ENCODE measurements at places on chromosomes 1 and 21. TPM values are rescaled to one million over a fixed set of nuclear protein-coding genes. Genes with fewer than 3 reads are reported as not detected.

The OR2L3 gene
- 2.8 TPM for total RNA-seq

The KIF26B gene
- total RNA-seq, result 51.3 TPM

The B3GALT2 gene
- total RNA-seq, result 105 TPM

The PLA2G2A gene
- total RNA-seq, result not detected

The FAM43B gene
- total RNA-seq, result 0.63 TPM

The SAMD11 gene
- not detected for total RNA-seq

The DCDC2B gene
- total RNA-seq, result not detected

The GPA33 gene
- not detected for total RNA-seq

The SELENOF gene
- total RNA-seq, result 88.9 TPM

The PSRC1 gene
- 14.1 TPM for total RNA-seq

The PLEKHG5 gene
- total RNA-seq, result 56.7 TPM

The OR2AK2 gene
- 6.6 TPM for total RNA-seq

The UBE2U gene
- total RNA-seq, result not detected

The OR10Z1 gene
- not detected for total RNA-seq

The G0S2 gene
- total RNA-seq, result 2.2 TPM

The CD1E gene
- total RNA-seq, result not detected

The PDE9A gene
- 40.4 TPM for total RNA-seq

The FLVCR1 gene
- total RNA-seq, result 55.1 TPM

The ZNF695 gene
- total RNA-seq, result 11.9 TPM

The HTR6 gene
- 0.31 TPM for total RNA-seq

The REN gene
- not detected for total RNA-seq

The CFHR3 gene
- not detected for total RNA-seq

The VASH2 gene
- 80.4 TPM for total RNA-seq

The AGMAT gene
- 0.31 TPM for total RNA-seq

The DTL gene
- total RNA-seq, result 6.6 TPM

The KRTAP21-2 gene
- total RNA-seq, result not detected

The C1QB gene
- 5.9 TPM for total RNA-seq

The CFAP74 gene
- total RNA-seq, result 0.63 TPM

The GBP6 gene
- 0.31 TPM for total RNA-seq

The SERINC2 gene
- total RNA-seq, result 2.2 TPM

The IGSF9 gene
- total RNA-seq, result 10.6 TPM

The LRRC3 gene
- total RNA-seq, result 13.5 TPM

The TMEM50B gene
- 37.2 TPM for total RNA-seq

The NUAK2 gene
- total RNA-seq, result 1.9 TPM

The ARHGEF10L gene
- 44.8 TPM for total RNA-seq

The CAMTA1 gene
- total RNA-seq, result 140 TPM

The CD5L gene
- not detected for total RNA-seq

The PRKAA2 gene
- total RNA-seq, result 31.3 TPM

The RGS13 gene
- total RNA-seq, result not detected

The LELP1 gene
- not detected for total RNA-seq

The NR5A2 gene
- not detected for total RNA-seq

The KLHDC9 gene
- 1.6 TPM for total RNA-seq

The SPRR2B gene
- not detected for total RNA-seq

The CNIH3 gene
- 34.7 TPM for total RNA-seq

The RNPEP gene
- total RNA-seq, result 13.1 TPM

The OR10J4 gene
- not detected for total RNA-seq

Data from parietal lobe (tissue), 2 donors.